ENCODE measurements at places on chromosomes 4 and X.

- no peak for DNase-seq
These were observed 1133.9 kb downstream of the SH3BGRL start for GRCh38 chrX:82335772-82336171.

- DNase-seq: no peak
These were observed 524.7 kb downstream of the SPRY1 start for GRCh38 chr4:123921339-123921738.

DNA sequence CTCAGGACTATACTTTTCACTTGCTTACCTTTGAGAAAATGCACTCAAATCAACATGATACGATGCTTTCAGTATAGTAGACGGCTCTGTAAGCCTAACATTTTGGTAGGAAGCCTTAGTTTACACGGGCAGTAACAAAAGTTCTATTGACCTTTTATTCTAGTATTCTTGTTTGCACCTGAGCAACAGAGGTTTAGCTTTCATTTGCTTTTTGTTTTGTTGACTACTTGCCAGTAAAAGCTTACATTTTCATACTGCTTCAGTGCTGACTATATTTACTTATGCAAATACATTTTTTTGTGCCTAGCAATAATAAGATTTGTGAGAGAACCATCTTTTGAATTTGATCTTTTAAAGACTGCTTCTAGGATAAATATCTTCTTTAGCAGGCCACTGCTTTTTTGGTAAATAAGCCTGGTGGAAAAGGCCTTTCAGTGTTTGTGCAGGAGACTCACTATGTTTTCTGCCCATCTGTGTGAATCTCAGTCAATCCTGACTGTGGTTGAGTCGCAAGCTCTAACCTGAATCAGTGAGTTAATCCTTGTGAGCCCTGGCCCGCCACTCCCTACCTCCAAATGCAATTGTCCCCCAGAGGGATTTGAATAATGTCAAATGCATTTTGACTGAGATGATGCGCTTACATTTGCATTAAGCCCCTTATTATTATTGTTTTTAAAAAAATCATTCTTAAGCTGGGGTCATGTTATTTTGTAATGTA lies 21.9 kb downstream of the FHIP1A start:
- DNase-seq: peak; percentile 33

GRCh38 chr4:55758570-55758969 lies 61.0 kb upstream of the EXOC1L start:
- DNase-seq: peak; percentile 87

- DNase-seq: peak; percentile 23
These were observed 88.4 kb downstream of the ZXDA start for GRCh38 chrX:57821703-57822387.

- DNase-seq: no peak
These were observed 1.0 kb downstream of the TBCK start for GRCh38 chr4:106314960-106315359.

DNA sequence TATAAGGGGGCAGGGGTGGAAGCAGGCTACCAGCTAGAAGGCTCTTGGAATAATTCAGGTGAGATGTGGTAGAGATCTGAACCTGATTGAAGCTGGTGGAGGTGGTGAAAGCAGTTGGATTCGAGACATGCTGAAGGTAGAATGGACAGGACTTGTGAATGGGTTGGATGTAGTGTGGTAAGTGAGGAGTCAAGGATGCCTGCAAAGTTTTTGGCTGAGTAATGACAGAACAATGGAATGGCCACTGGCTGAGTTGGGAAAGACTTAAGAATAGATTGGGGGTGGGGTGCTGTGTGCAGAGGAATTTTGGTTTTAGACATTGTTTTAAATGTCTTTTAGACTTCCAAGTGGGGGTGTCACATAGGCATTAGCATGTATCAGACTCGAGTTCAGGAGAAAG lies 33.5 kb downstream of the HPF1 start:
- DNase-seq: no peak

DNA sequence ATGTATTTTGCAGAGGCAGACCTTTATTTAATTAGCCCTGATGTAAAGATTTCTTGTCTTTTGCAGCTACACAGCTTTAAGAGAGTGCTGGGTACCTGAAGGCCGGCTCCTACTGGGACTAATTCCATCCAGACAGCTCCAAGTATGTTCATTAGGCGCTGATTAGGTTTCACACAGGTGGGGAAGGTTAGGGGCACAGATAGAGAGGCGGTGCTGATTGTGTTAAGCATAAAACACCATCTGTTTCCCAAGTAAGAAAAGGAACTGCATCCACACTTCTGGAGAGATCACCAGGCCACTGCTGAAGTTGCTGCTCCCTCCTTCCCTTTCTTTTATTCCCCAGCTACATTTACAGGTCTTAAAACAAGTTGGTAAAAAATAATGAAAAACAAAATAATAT lies 349.5 kb downstream of the ZIC3 start:
- no peak for DNase-seq

- no peak for DNase-seq
These were observed 140.2 kb upstream of the PJA1 start for GRCh38 chrX:69305333-69306062.

GRCh38 chrX:42538405-42538804 lies 239.6 kb downstream of the PPP1R2C start:
- DNase-seq: no peak

DNA sequence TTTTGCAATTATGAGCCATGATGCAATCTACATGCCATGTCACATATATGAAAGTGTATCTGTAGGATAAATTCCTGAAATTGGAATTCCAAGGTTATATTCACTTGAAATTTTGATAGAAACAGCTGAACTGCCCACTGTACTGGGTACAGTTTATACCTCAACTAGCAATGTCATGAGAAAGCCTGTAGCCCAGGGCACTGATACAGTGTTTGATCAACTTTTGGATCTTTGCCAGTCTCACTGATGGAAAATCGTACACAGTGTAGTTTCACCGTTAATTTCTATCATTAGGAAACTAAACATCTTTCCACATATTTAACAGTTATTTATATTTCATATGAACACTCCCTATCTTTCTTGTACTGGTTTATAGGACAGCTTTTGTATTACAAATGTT lies 34.2 kb downstream of the TAPT1 start:
- DNase-seq: no peak

DNA sequence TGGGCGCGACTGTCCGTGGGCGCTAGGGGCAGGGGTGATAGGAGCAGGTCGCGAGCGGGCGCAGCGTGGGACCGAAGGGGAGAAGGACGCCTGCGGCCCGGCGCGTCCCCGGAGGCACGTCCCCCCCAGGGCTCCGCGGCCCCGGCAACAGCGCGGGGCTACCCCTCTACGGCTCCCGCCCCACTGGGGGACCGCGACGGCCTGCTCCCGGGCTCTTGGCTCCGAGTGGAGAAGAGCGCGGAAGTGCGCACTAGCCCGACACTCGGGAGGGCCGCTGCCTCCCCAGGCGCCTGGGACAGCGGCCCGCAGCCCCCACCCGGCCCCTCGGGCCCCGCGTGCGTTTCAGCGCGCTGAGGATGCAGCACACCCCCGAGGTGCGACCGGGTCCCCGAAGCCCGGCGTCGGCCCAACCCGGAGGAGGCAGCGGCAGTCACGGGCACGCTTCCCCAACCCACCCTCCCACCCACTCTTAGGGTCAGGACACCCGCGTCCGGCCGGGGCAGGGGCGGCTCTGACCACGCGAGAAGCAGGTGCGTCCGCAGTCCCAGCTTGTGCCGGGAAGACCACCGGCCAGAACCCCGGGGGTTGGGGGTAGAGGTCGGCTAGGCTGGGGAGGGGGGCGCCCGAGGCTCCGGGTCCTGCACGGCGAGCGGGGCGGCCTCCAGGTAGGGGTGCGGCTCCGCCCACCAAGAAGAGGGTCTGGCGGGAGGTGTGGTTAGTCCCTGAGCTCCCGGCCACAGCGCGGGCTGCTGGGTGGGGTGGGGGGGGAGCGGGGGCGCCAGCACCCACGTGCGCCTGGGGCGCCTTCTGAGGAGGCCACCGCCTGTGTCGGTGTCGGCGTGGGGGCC lies 18.5 kb upstream of the NAT8L start:
- DNase-seq: no peak

- DNase-seq: no peak
These were observed 408.8 kb upstream of the CNKSR2 start for GRCh38 chrX:20965270-20966044.

- no peak for DNase-seq
These were observed 60.5 kb upstream of the ADAMTS3 start for GRCh38 chr4:72629540-72629939.

DNA sequence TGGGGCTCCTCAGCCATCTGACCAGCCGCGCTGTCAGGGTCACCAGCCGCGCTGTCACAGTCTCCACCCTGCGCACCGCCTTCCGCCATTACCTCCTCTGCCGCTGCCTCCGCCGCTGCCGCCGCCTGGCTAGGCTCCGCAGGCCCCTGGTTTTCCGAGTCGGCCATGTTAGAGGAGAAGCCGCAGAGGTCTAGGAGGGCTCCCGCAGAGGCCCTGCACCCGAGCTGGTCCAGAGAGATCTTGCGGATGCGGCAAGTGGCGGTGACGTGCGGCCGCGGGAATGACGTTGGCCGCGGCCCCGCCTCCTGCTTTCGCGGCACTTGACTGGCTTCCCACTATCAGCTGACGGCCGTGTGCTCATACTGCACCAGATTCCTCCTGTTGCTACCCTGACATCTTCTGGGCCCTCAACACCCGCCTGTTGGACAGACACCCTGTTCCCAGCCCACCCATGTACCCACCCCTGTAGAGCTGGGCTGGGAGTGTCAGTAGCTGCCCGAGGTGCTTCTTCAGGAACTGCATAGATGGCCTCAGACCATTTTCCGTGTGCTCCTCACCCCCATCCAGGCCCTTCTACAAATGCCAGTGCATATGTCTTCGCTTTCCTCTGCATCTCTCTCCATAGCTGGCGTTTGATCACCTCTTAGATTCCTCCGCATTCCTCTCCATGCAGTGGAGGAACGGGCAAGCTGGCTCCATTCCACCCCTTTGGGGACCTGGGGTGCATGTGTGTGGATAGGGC lies at the start of gene NAP1L5:
NAP1L5 (minus strand) TSS at position 242 of the 742 bp plus-strand sequence; CDS start at position 167, 75 bp downstream.
- peak; percentile 50 for DNase-seq

DNA sequence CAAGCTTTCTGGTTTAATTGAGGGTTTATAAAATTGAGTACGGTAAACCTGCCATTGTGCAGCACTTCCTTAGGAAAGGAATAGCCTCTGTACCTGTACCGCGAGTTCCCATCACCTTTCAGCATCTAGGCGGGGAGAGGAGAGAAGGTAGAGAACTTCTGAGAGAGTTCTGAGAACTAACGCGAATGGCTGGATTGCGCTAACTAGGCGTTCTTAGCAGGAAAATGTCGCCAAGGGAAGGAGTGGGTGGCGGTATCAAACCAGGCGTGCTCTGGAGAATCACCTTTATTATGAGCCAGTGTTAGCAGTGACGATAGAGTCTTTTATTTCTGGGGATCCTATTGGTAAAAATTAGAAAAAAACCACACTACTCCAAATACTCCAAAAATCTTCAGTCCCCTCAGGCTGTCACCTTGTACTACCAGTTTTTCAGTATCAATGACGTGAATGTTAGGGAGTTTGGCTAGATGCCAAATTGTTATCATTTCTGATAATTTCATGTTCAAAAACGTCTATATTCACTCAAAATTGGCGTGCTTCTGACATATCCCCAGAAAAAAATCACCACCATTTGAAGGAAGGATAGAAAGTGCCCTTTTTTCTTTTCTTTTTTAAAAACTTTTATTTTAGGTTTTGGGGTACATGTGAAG lies 1.4 kb downstream of the UGT8 start:
- DNase-seq: peak; percentile 10

DNA sequence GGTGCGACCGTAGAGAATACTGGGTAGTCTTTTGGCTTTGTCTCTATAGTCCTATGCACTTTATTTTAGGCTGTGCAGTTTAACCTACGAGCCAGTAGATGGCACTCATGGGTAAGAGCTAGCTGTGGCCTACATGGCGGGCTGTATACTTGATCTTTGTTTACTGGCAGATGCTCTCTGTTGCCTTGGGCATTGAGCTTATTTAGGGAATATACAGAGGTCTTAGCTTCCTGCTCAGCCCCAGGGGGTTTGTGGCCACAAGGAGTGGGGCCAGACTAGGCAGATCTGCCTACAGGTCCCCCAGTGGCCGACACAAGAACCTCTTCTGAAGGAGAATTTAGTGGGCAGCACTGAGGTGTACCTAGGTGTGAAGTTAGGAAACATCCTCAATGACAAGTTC lies 227.6 kb upstream of the HDX start:
- DNase-seq: peak; percentile 34

GRCh38 chr4:111494471-111494870 lies 650.8 kb upstream of the FAM241A start:
- DNase-seq: no peak

DNA sequence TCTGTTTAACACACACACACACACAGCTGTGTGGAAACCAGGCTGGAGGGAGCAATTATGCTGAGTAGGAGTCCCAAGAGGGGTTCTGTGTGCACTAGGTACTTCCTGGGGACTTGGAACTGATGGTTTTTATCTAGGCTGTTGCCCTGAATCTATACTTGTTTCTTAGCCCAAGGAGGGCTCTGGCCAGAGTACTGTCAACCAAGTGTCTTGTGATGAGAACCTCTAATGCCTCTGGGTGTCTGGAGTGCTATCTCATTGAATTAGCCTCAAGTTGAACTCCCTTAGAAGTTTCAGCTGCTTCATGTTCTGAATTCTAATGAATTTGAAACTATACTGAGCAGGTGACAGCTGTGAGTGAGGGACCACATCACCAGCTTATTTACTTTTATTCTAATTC lies 16.6 kb downstream of the ARHGAP24 start:
- DNase-seq: peak; percentile 55

DNA sequence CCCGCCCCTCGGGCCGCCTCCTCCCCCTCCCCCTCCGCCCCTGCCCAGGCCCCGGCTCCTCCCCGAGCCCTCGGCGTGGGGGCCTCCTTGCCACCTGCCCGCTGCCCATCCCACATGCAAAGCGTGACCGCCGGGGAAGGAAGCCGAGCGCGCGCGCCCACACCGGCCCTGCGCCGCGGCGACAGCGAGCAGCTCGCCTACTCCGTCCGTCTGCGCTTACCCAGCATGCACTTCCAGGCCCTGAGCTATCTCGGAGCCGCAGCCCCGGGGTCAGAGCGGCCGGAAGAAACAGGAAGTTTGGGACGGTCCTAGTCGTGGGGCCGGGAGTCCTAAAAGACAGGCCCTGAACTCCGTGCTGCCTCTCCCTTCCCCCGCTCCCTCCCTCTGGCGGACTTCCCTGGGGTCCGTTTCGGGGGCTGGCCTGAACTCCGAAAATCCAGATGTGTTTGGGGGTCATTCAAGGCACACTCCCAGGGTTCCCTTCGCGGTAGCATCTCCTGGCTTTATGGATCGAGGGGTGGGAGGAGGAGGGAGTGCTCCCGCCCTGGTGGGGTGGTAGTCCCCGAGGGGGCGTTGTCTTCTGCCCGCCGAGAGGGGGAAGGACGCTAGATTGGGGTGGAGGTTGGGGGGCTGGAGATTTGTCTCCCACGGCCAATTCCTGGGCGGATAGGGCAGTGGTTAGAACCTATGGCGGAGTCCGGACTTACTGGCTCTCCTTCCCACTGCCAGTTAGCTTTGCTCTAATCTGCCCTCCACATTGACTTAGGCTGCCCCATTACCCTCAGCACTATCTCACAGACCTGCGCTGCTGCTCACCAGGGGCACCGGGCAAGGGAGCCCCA lies 25.0 kb upstream of the BCORL1 start:
- peak; percentile 56 for DNase-seq

- DNase-seq: peak; percentile 60
These were observed 46.4 kb downstream of the SGMS2 start for GRCh38 chr4:107870916-107871786.

DNA sequence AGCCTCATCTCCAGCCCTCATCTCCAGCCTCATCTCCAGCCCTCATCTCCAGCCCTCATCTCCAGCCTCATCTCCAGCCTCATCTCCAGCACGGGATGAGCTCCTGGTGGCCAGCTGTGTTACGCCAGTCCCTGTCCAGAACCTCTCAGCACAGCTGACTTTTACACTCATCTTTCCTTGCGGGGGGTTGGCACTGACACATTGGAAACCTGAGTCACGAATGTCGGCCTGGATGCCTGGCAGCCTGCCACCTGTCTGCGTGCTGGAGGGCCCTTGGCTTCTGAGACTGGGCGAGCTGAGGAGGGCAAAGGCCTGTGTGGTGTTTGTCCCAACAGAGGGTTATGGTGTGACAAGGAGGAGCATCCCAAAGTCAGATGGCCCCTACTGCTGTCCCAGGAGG lies 66.1 kb upstream of the HGFAC start:
- DNase-seq: no peak

Measured in DMS153 (cell line).